Heart left ventricle (tissue), 16 donors: ENCODE measurements at places on chromosomes 2 and 18.
A peak's percentile ranks its signal among the peaks of the same experiment; 100 is the strongest.

- DNase-seq = peak; percentile 77
Observed at GRCh38 chr2:46461011-46461674, 18.2 kb upstream of the TMEM247 start.

GRCh38 chr2:170717991-170718589 is 3.0 kb downstream of the SP5 start:
- no peak for DNase-seq

DNA sequence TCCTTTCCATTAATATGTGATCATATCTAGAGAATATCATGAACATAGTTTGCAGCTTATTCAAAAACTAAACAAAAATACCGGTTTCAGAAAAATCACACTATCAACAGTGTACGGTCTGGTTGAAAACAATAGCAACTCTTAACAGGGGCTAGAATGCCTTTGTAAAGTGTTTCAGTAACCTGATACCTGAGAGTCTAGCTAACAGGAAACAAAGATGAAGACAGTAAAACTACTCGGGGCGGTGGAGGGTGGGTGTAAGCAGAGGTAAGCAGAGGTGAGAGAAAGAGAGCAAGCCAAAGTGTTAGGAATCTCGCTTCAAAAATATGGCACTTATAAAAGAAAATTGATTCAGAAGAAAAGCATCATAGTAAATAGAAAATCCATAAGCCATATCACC is 109.0 kb upstream of the RGPD4 start:
- no peak for DNase-seq

DNA sequence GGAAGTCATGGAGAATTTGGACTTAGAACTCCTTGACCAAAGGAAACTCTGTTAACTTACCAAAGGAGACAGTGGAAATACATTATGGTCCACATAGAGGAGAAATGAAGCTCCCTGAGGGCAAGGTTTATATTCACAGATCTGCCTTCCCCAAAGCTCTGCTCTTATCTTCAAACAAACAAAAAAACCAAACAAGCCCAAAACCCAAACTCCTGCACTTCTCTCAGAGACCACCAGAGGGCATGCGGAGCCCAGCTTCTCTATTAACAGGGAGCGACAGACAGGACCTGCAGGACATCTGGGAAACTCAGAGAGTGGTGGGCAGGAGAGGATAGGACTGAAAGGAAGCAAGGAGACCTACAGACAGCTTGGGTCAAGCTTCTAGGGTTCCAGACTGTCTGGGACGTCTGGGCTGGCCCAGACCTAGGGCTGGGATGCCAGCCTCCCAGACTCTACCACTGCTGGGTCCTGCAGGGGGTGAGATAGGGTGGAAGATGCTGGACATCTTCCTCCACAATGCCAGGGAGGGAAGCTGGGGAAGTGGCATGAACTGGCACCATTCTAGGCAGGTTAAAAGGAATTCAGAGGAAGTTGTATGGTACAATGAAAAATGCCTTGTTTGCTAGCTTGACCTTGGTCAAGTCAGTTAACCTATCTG is 4.0 kb upstream of the WNT10A start:
- peak; percentile 46 for DNase-seq

GRCh38 chr2:160726046-160726445 is 232.4 kb upstream of the RBMS1 start:
- no peak for DNase-seq

GRCh38 chr2:157468931-157469708 is 25.2 kb upstream of the CYTIP start:
- DNase-seq = no peak

DNA sequence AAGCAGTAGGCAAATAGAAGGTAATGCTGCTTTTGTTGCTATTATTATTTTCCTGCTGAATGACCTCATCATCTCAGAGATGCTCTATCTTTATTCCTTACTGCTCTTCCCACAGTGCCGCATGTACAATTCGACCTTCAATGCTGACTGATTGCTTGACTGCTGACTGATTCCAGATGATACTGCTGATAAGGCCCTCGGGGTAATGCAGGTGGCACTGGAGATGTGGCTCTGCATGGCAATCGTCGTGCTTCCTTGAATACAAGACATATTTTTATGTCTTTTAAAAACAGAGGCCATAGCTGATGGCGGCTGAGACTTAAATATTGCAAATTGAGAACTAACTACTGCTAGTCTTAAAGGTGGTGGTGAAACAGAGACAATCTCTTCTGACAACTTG is 146.6 kb downstream of the LOXHD1 start:
- no peak for DNase-seq

- DNase-seq = peak; percentile 2
Observed at GRCh38 chr2:240238786-240239185, 98.3 kb upstream of the OTOS start.

DNA sequence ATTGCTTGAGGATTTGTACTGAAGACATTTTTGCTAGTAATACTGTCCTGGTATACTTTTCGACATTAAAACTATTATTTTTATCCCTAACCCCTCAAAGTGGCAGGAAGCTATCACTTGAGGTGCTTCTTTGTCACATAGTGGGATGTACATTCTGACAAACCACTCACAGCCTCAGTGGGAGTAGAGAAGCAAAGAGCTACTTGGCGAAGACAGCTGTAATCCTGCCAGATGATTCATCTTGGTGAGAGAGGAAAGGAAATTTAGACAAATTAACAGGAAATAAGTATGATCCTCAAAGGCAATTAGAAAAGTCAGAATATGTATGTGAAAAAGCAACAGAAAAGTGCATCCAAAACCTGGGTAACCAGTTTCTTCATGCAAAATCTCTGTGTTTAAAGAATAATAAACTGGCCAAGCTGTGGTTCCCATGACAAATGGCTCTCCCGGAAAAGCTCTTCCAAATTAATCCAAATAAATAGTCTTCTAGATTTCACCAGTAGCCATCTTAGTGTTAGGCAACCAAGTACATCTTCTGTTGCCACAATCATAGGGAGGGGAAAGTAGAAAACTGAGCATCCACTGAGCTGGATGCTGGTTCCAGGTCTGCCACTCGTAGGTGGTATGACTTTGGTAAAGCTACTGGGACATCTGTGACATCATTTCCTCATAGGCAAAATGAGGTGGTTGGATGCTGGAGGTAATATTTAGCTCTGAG is 308.0 kb upstream of the LYPD1 start:
- no peak for DNase-seq

- no peak for DNase-seq
Observed at GRCh38 chr18:75574187-75574586, 146.7 kb upstream of the SMIM21 start.

GRCh38 chr18:11091746-11092145 is 57.6 kb downstream of the PIEZO2 start:
- no peak for DNase-seq

GRCh38 chr2:190328573-190329147 is 9.0 kb upstream of the HIBCH start:
- no peak for DNase-seq

DNA sequence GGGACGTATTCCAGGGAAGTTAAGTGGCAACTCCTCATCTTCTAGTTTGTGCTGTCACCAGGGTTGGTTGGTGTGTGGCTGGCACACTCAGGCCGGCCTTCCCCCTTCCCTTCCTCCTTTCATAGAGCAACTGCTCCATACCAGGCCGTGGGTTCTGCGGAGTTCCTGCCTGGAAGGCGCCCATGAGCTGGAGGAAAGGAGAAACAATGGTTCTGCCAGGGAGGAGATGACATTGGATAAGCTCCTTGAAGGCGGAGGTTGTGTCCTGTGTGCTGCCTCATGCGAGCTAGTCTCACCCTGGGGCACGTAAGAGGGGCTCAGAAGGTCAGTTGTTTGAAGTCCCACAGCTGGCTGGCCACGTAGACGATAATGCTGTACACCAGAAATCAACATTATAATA is 19.2 kb downstream of the ASAP2 start:
- no peak for DNase-seq

- no peak for DNase-seq
Observed at GRCh38 chr2:8307606-8308180, 374.2 kb upstream of the ID2 start.

DNA sequence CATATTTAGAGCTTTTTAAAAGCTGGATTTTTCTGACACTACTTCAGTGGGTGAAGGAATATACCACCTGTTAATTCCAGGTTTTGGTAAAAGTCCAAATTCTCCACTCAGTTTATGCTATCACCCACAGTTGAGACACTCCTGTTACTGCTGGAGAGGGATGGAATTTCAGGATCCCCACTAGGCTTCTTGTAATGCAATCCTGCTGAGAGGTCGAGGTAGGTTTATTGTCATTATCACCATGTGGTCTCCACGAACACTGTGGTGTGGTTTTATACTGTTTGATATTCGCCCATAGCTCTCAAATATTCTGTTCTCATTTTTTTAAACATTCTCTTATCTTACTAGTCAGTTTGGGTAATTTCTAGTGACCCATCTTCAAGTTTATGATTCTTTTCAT is 167.9 kb downstream of the CCDC102B start:
- DNase-seq = no peak

GRCh38 chr2:139048017-139048416 is 267.8 kb upstream of the NXPH2 start:
- DNase-seq = no peak

DNA sequence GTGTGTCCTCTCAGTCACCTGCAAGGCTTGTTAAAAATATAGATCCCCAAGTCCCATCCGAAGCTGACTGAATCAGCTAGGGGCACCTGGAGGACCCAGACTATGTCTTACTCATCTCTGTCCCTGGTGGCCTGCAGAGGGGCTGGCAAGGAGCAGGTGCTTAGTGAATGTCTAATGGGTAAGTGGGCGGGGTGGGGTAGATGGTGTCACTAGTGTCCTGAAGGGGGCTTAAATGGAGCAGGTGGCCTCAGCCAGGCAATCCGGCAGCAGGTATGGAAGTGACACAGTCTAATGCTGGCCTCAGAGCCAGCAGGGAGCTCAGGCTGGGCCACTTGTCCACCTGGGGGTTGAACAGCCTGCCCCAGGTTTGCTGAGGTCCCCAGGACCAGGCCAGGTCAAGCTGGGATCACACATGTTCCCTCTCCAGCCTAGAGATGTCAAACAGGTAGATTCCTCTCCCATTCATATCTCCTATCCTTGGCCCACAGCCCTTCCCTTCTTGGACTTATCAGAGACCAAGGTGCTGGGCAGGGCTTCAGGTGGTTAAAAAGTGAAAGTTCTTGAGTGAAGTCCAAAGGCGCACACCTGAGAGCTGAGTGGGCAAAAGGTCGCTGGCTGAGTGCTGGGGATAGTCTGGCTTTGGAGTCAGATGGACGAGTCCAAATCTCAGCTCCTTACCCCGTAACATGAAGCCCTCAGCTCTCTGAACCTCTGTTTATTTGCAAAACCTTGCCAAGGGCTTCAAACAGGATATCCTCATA is 1.7 kb downstream of the STEAP3 start:
- no peak for DNase-seq

DNA sequence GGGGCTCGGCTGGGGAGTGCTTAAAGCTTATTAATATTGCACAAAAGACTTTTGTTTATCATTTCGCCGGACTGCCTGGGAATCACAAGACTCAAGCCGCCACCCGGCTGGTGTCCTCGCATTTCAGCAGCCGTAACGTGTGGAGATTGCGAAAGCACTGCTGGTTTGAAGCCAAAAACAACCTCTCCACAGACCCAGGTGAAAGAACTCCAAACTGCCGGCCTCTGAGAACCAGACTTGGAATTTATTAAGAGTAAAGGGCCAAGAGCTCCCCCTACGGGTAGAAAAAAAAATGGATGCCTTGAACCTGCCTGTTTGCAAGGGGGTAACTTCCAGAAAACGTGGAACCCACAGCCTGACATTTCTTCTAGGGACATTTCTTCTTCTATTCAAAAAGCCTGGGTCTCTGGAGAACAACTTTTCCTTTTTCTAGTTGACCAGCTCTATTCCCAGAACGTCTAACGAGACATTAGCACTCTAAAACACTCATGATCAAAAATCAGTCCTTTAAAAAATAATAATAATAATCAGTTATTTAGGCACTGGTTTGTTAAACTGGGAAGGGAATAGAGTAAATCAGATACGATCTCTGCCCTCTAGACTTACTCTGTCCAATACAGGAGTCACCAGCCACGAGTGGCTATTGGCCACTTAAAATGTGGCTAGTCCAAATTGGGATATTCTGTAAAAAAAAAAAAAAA is 216.3 kb downstream of the C1D start:
- DNase-seq = peak; percentile 81

GRCh38 chr2:193695367-193695766 is 1500.6 kb upstream of the TMEFF2 start:
- no peak for DNase-seq

- no peak for DNase-seq
Observed at GRCh38 chr2:78984386-78984785, 41.1 kb upstream of the REG3G start.

DNA sequence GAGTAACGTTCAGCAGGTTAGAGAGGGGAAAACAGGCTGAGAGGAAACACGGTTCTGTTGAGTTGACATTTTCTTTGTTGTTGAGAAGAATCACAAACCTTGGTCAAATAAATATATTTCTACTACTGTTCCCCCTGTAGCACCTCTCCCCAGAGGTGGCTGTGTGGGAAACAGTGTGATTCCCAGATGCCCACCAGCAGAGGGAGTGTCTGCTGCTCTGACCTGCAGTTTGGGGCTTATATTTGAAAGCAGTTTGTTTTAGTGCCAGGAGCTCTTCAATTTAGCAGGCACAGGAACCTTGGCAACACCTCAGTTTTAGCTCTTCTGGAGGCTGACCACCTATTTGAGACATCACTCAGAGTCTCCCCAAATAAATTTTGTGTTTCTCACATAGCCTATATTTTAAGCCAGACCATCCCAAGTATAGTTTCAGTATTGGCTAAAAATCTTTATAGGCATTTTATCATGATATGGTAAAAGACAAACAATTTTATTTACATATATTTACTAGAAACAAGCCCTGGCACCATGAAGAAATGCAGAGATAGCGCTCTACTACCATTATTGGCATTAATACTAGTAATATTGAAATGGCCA is 75.7 kb downstream of the PIK3C3 start:
- no peak for DNase-seq

DNA sequence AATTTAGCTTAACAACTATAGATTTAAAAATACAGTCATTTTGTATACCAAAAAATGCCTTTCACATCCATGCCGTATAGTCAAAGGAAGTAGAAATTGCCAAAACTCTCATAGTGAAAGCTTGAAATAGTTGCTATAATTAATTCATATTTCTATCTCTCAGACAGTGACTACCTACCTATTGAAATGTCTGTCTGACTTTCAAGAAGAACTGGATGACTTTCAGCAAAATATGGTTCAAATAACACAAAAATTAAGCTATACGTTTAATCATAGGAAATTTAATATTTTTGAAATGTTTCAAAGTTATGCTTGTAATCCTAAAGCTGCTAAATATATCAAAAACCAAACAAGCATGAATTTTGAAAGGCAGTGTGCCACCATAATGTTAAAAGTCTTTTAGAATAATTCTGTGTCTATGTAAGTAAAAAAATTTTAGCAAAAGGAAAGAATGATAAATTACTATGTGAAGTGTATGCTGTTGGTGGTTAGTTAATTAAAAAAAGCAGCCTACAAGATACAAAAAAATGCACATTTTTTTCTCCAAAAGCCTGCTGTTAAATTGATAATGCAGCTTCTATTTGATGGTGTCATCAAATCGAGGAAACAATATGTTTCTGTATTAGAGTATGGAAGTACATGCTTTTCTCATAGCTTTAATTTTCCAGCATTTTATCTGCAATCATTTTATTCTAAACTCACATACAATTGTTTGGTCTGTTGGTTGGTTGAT is 57.7 kb upstream of the ST6GAL2 start:
- DNase-seq = no peak

DNA sequence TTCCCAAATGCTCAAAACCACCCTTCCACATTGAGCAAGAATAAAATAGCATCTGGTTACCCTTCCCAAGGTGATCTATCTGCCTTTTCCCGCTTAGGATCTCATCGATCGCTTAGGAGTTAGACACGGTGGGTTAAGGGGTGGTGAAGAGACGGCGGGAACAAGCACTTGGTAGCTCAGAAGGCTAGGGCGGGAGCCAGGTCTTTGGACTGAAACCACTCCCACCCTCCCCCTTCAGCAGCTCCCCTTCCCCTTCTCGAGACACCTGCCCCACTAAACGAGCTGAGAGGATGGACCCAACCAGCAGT is 513 bp downstream of the THOC1 start:
- no peak for DNase-seq
